Stimulated activated naive B cell treated with anti-CD40 and anti-IgM and Interleukin-4, amounts not matched to agents 10 μg/mL and 1 μg/mL and 100 μg/mL, for 72 hours (primary cell): ENCODE measurements at places on chromosomes 6 and 20.
A peak's percentile ranks its signal among the peaks of the same experiment; 100 is the strongest.

- DNase-seq, result no peak
Observed at GRCh38 chr6:26159357-26160273, 72.4 kb downstream of the HFE start.

DNA sequence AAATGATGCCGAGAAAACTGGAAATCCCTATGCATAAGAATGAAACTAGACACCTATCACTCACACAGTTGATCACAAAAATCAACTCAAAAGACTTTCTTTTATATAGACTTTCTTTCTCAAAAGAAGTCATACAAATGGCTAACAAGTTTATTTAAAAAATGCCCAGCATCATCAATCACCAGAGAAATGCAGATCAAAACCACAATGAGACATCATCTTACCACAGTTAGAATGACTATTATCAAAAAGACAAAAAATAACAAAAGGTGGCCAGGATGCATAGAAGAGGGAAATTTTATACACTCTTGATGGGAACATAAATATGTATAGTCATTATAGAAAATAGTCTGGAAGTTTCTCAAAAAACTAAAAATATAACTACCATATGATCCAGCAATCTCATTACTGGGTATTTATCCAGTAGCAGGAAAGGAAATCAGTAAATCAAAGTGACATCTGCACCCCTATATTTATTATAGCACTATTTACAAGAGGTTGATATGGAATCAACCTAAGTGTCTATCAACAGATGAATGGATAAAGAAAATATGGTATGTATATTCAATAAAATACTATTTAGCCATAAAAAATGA is 3.4 kb upstream of the RNF217 start:
- no peak for DNase-seq

GRCh38 chr6:35673755-35674154 is 15.0 kb downstream of the FKBP5 start:
- no peak for DNase-seq

DNA sequence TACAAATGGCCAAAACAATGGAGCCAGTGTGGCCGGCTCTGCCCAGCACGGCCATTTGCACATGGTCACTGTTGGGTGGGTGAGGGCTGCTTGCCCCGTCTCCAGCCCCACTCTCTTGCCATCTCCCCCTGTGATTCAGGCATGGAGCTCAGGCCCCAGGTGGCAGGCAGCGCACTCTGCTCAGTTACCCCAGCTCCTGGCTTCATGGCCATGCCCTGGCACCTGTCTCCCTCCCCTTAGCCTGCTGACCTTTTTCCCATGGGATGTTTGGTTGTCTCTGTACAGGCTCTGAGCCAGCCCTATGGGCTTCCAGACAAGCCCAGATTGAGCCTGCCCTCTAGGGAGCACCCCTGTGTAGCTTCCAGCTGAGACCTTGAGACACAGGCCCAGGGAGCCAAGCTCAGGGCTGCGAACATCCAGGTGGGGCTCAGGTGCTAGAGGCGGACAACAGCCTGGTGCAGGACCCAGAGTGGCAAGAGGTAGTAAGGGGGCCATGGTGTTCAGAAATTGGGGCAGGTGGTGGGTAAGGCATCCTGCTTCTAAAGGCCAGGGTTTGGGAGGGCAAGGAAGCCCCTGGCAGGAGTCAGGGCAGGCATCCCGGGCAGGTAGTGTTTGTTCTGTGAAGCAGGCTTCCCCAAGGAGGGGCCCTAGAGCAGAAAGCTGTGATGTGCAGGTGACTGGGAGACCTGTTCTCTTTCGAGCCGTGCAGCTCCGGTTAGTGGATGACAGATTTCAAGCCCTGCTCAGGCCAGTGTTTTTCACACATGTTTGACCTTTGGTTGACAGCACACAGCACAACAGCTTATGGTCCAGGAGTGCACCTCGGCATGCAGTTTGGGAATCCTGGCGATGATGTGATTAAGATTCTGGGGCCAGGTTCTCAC is 17.7 kb downstream of the SYNJ2 start:
- DNase-seq, result no peak

DNA sequence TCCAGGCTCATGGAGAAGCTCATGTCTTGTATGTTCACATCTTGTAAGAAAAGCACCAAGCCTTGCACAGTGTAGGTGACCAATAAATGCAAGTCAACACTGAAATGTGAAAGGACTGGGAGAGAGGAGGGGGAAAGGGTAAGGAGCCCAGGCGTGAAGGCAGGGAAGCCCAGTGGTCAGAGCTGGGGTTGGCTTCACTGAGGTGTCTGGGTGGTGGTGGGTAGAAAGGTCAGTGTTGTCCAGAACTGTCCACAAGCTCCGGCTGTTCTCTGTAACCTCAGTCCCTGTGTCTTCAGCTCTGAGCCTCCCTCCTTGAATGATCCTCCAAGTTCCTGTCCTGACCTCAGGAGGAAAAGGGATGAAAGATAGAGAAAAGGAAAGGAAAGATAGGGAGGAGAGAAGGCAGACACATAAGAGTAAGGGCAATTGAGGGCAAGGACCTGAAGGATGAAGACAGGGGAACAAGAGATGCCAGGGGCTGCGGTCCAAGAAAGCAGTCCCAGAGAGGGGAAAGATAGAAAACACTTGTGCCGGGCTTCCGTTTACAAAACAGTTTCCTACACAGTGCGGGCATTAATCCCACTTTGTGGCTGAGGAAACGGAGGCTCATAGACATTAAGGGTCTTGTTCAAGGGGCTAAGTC is 2.4 kb upstream of the TNXB start:
- no peak for DNase-seq

- DNase-seq, result no peak
Observed at GRCh38 chr6:79512014-79512413, 25.2 kb downstream of the LCA5 start.

- DNase-seq, result no peak
Observed at GRCh38 chr6:26545627-26546026, 7.5 kb downstream of the HMGN4 start.

DNA sequence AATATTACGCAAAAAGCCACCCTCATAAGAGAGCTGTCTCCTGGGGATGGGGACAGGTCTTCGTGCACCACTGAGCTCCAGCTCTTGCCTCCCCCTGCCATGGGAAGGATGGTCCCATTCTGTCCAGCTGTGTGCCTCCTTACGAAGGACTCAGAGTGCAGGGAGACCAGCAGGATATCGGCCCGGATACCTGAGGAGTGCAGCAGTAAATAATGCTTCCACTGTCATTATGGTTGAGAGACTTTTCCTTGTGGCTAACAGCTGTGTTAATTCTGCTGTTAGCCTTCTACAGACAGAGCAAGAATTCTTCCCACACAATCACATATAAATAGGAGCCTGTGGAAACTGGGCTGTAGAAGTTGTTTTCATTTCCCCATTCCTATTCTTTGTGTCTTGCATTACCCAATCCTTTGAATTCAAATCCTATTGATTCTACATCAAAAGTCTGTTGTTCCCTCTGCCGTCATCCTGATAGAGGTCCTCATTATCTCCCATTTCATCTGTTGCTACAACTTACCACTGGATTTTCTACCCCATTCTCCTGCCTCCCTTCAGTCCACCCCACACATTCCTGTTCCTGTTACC is 364.6 kb upstream of the SOX4 start:
- no peak for DNase-seq

DNA sequence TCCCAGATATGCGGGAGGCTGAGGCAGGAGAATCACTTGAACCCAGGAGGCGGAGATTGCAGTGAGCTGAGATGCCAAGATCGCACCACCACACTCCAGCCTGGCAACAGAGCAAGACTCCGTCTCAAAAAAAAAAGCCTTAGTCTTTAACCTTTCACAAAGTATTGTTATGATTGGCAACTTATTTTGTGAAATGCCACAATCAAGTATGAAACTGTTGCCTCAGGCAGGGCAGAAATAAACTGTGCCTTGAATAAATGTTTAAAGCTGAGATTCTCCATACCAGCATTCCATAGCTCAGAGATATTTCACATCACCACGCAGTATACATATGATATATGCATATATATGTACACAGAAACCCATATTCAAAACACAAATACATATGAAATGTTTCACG is 120.1 kb upstream of the CCDC28A start:
- no peak for DNase-seq

GRCh38 chr6:154593122-154593521 is 82.6 kb upstream of the CNKSR3 start:
- DNase-seq, result no peak

- no peak for DNase-seq
Observed at GRCh38 chr20:5357946-5358345, 41.2 kb upstream of the PROKR2 start.

DNA sequence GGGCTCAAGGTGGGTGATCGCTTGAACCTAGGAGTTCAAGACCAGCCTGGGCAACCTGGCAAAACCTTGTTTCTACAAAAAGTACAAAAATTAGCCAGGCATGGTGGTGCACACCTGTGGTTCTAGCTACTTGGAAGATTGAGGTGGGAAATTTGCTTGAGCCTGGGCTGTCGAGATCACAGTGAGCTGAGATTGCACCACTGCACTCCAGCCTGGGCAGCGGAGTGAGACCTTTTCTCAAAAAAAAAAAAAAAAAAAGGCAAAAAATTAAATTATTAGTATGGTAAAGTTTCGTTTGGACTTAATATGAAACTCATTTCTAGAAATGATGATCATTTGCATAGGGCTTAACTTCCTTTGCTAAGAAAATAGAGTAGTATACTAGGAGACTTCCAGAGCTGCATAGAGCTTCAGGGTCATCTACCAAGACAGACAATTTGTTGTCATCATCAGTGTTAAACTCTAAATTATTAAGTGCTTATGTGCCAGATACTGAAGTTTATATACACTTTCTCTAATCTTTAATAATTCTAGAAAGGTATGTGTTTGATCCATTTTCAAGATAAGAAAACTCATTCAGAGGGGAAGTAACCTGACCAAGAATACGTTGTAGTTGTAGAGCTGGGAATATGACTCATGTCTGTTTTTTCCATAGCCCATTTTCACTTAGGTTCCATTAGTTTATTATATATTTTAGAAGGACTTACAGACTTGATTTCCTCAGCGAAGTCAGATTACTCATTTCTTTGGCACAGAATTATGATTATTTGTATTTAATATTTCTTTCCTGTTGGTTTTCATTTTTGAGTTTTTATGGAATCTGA is 84.5 kb downstream of the SLC16A10 start:
- DNase-seq, result no peak

GRCh38 chr6:119079283-119079809 is 882 bp upstream of the FAM184A start:
- no peak for DNase-seq

DNA sequence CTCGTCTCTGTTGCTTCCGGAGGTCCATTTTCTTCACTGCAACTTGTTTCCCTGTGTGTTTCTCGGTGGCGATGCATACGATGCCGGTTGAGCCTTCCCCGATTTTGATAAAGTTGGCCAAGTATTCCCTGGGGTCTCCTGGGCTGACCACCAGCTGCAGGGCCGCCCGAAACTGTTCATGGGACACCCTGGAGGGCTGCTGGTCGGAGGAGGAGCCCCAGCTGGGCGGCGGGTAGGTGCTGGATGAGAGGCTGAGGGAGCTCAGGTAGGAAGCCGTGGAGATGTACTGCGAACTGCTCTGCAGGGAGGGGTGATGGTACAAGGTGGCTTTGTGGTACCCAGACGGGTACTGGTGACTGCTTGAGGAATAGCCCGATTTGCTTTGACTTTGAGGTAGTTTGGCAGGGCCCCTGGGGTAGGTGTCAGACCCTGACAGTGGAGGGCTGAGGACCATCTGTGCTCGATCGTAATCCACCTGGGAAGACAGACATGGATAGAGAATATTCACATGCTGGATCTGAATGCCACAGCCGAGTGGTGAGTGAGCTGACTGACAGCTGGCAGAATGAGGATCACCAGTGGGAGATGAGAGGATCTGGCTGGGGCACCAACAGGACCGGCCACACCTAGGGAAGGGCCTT is 51.6 kb downstream of the LAMP5 start:
- DNase-seq, result no peak

DNA sequence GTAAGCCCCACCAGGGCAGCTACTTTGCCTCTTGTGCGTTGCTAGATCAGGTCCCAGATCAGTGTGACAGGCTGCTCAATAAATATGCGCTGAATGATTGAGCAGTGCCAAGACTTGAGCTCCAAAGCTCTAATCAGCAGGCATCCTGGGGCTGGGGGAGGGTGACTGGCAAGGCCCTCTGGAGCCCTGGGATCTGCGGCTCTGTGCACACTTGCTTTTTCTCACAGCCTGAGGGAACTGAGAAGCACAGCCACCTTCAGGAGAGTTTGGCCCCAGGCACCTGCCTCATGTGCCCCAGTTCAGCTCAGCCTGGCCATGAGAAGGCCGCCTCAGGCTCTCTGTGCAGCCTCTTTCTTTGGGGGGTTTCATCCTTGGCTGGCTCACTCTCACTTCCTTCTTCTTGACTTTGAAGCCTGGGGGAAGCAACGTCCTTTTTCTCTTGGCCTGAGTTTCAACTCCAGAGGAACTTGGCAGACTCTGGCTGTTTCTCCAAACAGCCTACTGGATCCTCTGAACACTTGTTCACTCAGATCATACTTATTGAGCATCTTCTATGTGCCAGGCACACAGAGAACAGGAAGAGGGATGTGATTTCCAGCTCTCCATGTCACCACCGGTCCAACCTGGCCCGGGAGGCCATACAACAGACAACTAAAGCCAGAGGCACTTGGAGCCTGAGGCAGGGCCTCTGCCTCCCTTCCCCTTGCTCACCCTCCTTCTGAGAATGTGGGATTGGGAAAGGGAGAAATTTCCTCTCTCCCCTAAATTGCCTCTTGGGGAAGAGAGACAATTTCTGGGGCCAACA is 114.0 kb downstream of the VEGFA start:
- peak; percentile 8 for DNase-seq

GRCh38 chr20:46455729-46456128 is 49.3 kb upstream of the ELMO2 start:
- no peak for DNase-seq

GRCh38 chr6:45640081-45640491 is 262.4 kb upstream of the SUPT3H start:
- DNase-seq, result no peak

- no peak for DNase-seq
Observed at GRCh38 chr6:75524322-75524972, 30.8 kb upstream of the FILIP1 start.

- no peak for DNase-seq
Observed at GRCh38 chr20:53190225-53190624, 218.1 kb downstream of the TSHZ2 start.

DNA sequence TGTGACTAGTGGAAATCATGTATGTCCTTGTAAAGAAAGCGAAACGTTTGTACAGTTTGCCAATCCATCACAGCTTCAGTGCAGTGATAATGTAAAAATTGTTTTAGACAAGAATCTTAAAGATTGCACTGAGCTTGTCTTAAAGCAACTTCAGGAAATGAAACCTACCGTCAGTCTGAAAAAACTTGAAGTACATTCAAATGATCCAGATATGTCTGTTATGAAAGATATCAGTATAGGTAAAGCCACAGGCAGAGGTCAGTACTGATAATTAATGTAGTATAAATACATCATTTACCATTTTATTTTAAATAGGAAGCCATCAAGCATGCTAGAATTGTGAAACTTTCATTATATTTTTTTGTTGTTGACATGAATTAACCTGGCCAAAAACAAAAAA is 60.9 kb upstream of the SMIM8 start:
- DNase-seq, result no peak

- peak; percentile 14 for DNase-seq
Observed at GRCh38 chr20:58286729-58287128, 22.8 kb upstream of the RAB22A start.

DNA sequence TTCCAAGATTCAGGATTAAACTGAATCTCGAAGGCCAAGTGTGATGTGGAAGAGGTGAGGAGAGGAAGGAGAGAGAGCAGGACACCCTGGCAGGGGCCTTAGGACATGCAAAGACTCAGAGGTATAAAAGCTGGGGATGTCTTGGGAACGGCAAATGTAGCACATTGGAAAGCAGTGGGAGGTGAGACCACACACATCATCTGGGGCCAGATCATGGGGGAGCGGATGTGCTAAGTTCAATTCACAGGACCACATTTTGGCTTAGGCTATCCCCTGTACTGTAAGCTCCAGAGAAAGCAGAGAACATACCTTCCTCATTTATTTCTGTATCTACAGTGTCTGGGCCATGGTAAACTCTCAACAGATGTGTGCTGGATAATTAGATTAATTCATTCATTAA is 59.5 kb upstream of the MBOAT1 start:
- no peak for DNase-seq
